ENCODE measurements at places on chromosomes 12 and 14.

DNA sequence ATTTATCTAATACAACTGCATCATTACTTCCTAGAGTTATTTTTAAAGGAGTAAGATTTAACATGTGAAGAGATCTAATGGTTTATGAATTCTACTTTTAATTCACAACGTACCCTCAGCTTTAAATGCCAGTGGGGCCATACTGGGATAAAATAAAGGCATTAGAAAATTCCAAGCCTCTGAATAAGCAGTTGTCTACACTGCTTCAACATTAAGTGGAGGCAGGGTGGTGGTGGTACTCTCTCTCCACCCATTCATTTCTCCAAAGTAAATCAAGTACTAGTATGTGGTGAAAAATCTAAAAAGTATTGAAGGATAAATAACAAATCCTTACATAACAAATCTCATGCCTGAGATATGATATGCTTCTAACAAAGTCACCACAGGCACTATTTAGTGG lies 52.4 kb downstream of the FERMT2 start:
- DNase-seq: no peak

GRCh38 chr14:53458368-53458814 lies 305.3 kb upstream of the DDHD1 start:
- DNase-seq: peak; percentile 5

DNA sequence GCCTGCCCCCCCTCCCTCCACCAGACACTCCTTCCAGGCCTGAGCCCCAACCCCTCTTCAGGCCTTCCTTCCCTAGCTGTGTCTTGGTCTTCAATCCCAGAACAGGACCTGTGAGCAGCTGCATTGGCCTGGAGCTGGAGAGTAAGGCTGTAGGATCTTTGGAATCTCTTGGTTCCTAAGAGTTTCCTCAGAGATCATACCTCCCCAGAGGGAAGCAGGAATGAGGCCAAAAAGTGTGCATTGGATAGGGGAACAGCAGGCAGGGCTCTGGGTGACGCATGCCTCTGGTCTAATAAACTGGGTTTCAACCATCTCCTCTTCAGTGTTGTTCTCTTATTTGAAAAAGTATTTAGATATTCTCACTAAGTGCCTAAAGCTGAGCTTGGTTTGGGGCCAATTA lies 1.8 kb upstream of the SMARCD1 start:
- DNase-seq: no peak

DNA sequence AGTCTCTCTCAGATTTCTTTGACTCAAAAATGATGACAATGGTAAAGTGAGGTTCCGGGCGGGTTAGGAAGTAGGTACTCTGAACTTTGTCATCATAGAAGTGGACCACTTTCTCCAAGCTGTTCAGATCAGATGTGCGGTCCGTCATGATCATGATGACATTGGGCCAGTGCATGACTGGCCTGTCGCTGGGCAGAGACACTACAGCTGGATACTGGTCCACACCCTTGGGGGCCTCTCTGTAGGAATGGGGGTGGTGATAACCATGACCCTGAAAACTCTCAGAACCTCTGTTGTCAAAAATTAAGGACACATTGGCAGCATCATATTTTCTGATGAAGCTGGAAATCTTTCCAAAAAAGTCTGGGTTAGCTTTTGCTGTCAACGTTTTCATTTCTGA lies 28.2 kb downstream of the KICS2 start:
- DNase-seq: no peak

DNA sequence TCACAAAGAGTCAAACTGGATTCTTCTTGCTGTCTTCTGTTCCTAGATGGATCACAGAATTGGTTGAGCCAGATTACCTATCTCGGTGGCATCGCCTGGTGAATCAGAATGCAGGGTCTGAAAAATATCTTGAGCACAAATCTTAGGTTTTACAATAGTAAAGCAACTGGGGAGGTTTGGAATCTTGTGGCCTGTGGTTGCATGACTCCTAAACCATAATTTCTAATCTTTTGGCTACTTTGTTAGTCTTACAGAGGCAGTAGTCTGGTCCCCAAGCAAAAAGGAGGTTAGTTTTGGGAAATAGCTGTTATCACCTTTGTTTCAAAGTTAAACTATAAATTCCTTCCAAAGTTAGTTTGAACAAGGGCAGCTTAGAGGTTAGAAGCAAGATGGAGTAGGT lies 1488.5 kb upstream of the FLRT2 start:
- DNase-seq: no peak

GRCh38 chr12:106248312-106248845 lies 559 bp upstream of the CKAP4 start:
- DNase-seq: peak; percentile 58

DNA sequence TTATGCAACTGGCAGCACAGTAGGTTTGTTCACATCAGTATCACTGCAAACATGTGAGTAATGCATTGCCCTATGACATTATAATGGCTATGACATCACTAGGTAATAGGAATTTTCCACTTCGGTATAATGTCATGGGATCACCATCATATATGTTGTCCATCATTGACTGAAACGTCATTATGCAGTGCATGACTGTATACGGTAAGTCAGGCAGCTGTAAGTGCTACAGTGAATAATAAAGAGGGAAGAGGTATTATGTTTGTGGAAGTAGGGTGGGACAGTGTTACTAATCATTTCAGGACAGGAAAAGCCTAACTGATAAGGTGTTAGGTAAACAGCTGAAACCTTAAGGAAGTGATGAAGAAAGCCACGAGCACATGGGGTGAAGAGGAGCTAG lies 68.1 kb downstream of the ANO4 start:
- DNase-seq: no peak

- DNase-seq: no peak
These were observed 9.4 kb downstream of the FBXO21 start for GRCh38 chr12:117180758-117181467.

DNA sequence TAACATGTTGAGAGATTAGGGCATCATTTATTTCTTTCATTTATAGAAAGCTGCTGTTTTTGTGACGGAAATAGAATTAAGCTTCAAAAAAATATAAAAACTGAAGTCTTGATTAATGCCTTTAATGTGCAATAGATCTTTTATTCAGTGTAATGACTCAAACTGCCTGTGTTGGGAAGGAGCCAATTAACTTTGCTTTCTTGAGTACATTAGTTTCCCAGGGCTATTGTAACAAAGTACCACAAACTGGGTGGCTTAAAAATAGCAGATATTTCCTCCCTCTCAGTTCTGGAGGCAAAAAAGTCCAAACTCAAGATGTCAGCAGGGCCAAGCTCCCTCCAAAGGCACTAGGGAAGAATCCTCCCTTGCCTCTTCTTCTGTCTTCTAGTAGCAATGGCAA lies 36.6 kb downstream of the EID3 start:
- DNase-seq: no peak

DNA sequence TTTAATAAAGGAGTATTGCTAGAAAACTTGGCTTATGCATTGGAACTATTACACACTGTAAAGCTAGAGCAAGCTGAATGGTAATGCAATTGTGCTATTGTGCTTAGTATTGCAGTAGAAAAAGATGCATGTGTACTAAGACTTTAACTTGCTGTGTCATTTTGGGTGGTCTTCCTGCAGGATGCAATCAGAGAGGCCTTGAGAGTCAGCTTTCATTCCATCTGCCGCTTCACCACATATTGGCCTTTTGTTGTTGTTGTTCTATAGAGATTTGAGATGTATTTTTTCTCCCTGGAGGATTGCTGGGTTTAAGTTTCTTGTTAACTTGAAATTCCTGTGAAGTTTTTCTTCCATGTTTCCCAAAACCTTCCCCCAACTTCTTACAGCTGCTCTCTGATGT lies 449.7 kb downstream of the TMTC2 start:
- no peak for DNase-seq

DNA sequence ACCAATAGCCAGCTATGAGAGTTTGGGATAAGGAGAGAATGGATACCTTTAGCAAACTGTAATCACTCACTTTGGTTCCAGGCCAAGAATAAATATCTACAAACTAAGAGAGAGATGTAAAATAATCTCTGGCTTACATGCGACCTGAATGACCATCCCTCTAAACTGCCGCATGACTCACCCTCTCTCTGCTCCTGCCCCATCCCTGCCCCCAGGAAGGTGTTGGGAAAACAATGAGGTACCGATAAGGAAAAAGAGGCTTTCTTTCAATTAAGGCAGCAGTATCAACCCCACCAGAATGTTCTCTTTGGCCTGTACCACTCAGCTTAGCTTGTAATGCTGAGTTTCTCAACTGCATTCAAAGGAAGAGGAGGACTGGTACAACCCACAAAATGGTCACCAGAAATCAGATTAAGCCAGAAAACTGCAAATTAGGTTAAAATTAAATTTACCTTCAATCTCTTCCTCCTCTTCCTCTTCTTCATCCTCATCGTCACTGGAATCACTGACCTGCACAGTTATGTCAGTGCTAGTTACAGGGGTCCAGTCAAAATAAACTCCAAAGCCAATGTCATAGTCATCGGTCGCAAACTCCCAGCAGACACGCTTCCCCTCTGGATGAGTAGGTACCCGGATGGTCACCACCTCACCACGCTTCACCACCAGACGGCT lies 22.0 kb downstream of the GSTZ1 start:
- no peak for DNase-seq

DNA sequence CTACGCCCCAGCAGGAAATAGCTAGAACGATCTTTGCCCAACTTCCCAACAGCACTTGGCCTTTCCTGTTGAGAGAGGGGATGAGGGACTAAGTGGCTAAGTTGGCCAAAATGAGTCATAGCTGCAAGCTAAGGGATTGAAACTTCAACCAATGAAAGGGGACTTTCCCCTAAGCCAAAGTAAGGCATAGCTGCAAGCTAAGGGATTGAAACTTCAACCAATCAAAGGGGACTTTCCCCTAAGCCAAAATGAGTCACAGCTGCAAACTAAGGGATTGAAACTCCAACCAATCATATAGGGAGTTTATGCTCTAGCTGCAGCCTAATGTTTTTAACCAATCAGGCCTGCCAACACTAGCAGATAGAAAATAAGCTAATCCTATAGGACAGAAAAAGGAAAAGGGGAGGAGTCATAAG lies 100.5 kb upstream of the SSTR1 start:
- DNase-seq: no peak

DNA sequence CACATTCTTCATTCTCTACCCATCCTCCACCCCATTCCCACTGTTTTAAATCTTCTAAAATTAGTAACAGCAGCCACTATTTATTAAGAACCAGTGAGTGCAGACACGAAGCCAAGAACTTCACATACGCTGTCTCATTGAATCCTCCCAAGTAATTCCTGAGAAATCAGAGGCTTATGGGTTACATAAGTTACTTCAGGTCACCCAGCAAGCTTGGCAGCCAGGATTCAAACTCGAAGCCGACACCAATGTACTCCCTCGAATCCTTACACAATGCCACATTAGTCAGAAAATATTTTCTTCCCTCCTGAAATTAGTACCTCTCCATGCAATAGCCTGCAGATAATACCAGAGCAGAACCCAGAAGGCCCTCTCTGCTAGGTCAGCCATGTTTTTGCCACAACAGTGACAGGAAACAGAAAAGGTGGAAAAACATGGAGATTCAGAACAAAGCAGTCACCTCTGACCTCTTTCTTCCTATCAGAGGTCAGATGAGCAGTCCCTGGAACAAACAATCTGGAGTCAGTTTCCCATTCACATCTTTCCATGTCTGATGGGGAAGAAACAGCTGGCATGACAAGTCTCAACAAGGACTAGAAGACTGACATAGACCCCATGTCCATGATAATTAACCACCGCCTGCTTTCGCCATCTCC lies 16.4 kb downstream of the NID2 start:
- DNase-seq: peak; percentile 80

DNA sequence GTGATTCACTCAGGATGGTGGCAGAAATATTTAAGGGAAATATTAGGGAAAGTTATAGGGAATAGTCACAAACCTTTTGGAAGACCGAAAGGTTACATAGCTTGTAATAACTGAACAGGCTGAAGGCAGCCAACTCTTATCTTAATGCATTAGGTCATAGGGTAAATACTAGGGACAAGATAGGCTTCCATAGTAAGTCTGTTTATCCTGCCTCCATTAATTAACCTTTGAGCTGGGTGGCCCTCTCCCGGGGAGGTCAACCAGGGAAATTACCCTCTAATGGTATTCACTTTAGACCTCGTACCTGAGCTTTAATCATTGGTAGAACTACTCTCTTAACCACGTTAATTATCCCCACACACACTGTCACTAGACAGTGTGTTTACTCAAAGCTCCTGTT lies 981.8 kb downstream of the SLC16A7 start:
- no peak for DNase-seq
